ENCODE measurements at places on chromosomes 16 and 17.
A peak's percentile ranks its signal among the peaks of the same experiment; 100 is the strongest.

DNA sequence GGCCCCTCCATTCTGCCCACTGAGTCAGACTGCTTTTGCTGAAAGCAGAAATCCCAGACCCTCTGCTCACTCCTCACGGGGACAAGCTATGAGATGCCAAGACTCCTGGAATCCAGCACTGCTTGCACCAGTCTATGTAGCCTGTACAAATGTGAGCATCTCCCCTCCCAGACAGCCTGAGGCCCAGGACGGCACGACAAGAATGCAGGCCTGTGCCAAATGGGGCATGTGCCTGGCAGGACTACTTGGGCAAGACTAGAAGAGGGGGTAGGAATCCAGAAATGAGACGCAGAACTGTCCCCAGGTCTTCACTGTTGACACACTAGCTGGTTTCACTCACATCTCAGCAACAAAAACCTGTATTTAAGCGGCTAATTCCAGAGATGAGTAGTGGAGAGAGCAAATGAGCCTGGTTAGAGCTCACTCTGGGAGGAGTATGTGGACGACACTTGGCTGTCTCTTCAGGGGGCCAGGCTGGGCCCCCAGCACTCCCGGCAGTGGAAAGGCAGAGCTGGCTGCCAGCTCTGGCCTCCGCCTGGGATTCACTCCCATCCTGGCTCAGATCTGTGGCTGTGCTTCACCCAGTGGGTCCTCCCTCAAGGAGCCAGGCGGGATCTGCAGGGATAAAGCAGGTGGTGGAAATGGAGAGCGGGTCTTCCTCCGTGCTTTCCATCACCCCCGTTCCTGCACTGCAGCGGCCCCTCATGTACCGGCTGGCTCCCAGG lies 2.9 kb upstream of the MYO1C start:
- DNase-seq: no peak

DNA sequence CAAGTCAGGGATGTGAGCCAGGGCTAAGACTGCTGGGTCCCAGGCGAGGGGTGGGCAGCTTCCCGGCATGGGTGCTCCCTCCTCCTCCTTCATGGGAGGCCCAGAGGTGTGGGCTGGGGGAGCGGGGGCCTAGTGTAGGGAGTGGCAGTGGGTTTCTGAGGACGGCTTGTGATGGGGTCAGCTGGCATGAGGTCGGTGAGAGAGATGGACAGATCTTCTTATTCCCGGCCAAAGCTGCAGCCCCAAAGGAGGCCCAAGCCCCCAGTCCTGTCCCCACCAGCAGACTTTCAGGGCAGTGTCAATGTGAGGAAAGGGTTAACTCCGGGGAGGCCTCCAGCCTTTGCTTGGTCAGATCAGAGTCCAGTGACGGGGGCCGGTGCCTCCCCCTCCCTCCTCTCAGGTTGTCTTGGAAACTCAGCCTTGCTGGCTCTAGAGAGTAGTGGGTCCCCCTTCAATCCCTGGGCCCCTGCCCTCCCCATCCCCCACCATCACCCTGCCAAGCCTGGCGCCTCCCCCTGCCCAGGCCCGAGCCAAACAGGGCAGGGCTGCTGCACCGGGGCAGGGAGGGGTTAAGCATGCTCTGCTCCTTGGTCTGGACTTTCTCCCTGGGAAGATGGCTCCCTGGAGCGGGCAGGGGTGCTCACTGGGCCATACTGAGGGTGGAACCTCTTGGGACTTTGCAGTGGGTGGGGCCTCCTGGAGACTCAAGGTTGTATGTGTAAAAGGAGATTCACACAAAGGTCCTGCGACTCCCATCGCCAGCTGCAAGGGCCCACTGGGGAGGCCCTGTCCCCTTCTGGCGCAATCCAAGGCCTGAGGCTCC lies 12.4 kb downstream of the NAT9 start:
- no peak for DNase-seq

DNA sequence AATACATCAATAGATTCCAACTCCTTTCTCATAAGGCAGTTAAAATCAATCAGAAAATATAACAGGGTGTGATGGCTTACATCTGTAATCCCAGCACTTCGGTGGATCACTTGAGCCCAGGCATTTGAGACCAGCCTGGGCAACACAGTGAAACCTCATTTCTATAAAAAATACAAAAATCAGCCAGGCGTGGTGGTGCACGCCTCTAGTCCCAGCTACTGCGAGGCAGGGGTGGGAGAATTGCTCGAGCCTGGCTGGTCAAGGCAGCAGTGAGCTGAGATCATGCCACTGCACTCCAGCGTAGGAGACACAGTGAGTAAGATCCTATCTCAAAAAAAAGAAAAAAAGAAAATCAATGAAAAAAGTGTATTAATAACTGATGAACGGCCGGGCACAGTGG lies 258.6 kb downstream of the NTN1 start:
- DNase-seq: no peak

DNA sequence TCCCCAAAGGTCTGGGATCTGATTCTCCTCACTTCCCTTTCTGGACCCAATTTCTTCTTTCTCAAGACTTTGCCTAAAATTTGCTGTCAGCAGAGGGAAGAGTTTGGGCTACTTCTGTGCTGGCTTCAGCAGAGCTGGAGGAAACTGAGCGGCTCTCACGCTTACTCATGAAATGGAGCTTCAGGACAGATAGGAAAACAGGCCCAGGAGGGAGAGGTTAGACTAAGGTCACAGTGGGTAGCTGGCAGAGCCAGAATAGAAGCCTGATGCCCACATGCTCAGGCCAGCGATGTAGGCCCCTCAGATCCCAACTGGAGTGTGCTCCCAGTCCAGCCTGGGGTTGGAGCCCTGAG lies 593 bp downstream of the SLC38A7 start:
- no peak for DNase-seq

- DNase-seq: no peak
These were observed 151.5 kb upstream of the DYNLRB2 start for GRCh38 chr16:80389338-80389737.

GRCh38 chr16:2955779-2956578 lies 8.1 kb upstream of the KREMEN2 start:
- no peak for DNase-seq

- no peak for DNase-seq
These were observed 4.3 kb downstream of the KLHL36 start for GRCh38 chr16:84652566-84652965.

DNA sequence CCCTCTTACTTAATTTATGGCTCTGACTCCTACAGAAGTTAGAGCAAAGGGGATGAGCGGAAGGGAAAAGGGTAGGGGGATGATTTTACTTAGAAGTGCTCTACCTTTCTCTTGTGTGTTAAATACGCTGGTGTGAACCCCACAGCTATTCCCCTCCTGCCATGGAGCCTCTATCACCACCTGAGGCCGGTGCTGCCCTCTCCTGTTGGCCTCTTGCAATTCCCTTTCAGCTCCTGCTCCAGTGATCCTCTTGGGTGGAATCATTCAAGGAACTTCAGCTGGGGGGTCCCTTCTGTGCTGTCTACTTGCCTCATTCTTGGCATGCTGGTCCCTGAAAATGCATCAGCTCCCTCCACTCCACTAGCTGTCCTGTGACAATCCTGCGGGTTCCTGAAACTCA lies 41.8 kb upstream of the CDH8 start:
- no peak for DNase-seq

GRCh38 chr17:6941989-6942388 lies 53.9 kb upstream of the ALOX12 start:
- DNase-seq: no peak

- no peak for DNase-seq
These were observed 202.0 kb downstream of the PARN start for GRCh38 chr16:14428043-14428442.

- no peak for DNase-seq
These were observed 27.3 kb upstream of the ALKBH5 start for GRCh38 chr17:18156171-18156975.

GRCh38 chr17:49436174-49436573 lies 21.5 kb upstream of the PHB1 start:
- DNase-seq: no peak

GRCh38 chr17:71395901-71396300 lies 724.9 kb upstream of the SOX9 start:
- DNase-seq: no peak

DNA sequence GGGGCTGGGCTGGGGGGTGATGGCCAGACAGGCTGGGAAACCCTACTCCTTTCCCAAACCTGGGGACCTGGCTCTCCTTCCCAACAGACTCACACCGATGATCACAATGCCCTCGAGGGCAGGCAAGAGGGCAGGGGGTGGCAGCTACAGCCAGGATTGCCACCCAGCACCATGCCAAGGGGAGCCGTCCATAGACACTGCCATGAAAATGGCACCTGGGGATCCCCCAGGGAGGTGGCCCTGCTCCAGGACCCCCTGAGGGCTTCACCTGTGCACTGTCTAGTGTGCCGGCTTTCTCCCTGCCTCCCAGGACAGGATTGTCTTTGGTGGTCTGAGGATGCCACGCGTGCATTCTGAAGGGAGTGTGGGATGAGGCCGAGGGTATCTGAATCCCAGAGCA lies 24.6 kb downstream of the RPH3AL start:
- DNase-seq: no peak

DNA sequence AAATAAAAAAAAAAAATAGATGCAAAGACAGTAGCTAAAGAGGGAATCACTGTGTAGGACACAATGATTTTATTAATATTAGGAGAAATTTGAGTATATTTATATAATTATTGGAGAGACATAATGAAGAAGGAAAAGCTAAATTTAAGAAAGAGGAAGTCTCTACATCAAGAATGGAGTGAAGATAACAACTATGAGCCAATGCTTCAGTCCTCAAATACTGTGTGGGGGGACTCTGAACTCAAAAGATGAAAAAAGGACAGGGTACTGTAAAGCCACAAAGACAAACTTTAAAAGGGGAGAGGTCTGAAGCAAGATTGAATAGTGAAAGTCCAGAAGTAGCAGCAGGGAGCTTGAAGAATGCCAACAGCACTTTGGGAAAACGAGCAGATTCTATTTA lies 44.7 kb downstream of the SKAP1 start:
- DNase-seq: no peak

- no peak for DNase-seq
These were observed 7.1 kb downstream of the TMEM114 start for GRCh38 chr16:8583199-8583598.

DNA sequence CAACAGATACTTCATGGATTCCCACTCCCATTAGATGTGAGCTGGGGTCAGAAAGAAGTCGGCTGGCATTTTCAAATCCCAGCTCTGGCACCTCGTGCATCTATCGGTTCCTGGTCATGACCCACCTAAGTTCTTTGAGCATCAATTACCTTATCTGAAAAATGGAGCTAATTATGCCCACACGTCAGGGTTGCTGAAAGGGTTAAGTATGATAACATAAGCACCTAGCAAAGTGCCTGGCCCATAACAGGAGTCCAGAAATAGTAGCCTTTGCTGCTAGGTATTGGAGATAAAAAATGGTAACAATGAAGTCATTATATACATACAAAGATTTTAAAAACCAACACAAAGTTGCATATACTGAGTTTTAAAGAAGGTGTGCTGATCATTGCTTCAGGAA lies 14.1 kb upstream of the GNA13 start:
- no peak for DNase-seq

DNA sequence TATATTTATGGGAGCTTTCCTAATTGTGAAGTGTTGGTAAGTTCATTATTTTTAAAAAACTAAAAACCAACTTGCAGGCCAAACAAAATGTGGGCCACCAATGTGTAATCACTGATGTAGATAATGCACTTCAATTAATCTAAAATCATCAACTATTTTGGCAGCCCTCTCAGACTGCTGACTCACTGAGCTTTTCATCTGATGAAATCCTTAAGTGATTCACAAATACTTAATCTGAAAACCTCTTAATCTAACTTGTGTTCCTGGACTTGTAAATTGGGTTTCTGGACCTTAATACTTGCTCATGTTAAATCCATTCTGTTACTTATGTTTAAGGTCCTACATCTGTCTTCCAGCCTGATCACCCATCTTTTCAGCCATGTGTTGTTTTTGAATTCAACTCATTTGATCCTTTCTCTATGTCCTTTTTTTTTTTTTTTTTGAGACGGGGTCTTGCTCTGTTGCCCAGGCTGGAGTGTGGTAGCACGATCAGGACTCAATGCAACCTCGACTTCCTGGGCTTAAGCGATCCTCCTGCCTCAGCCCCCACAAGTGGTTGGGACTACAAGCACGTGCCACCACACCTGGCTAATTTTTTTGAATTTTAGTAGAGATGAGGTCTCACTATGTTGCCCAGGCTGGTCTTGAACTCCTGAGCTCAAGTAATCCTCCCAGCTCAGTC lies 39.0 kb downstream of the PRKCB start:
- DNase-seq: no peak

DNA sequence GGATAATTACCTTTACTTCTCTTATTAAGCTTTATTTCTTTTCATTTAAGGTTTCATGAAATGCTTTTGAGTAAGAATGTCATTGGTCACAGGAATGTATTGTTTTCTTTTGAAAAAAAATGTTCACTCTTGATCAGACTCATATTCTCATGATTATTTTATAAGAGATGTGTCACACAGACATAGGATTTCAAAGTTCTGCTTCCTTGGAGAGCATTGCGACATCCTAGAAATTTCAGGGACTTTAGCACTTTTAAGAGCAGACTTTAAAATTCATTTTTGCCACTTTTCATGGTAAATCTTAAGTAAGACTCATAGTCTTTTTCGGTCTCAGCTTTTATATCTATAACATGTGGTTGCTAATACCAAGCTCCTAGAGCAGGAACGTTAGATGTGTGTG lies 314.7 kb downstream of the CDH8 start:
- DNase-seq: no peak

- peak; percentile 72 for DNase-seq
These were observed 2.6 kb upstream of the TSPOAP1 start for GRCh38 chr17:58330997-58331814.

DNA sequence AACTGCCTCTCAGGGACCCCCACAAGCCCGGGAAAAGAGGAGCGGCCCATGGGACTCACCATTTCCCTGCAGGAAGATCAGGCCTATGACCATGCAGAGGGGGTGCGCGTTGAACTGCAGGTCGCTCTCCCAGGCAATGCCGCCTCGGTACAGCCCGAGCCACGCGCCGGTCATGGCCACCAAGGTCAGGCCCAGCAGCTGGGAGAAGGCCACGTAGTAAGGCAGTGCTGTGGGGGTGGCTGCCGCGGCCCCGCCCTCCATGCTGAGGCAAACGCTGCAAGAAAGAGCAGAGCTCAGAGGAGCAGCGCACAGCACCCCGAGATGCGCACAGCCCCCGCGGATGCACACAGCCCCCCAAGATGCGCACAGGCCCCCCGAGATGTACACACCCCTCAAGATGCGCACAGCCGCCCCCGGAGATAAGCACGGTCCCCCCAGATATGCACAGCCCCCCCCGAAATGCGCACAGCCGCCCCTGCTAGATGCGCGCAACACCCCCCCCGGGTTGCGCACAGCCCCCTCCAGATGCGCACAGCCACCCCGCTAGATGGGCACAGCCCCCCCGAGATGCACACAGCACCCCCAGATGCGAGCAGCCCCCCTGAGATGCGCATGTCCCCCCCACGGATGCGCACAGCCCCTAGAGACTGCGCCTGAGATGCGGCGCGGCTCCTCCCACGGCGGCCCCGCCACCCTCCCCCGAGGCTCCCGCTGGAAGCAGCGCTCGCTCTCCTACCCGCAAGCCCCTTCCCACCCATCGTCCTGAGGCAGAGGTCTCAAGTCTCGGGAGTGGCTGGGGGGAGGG lies 8.6 kb downstream of the CYB561 start:
- no peak for DNase-seq

GRCh38 chr16:50453446-50453845 lies 84.7 kb upstream of the BRD7 start:
- DNase-seq: no peak

GRCh38 chr16:88315543-88316105 lies 67.1 kb upstream of the ZNF469 start:
- no peak for DNase-seq
